ENCODE measurements at places on chromosomes 11 and 22.
A peak's percentile ranks its signal among the peaks of the same experiment; 100 is the strongest.

DNA sequence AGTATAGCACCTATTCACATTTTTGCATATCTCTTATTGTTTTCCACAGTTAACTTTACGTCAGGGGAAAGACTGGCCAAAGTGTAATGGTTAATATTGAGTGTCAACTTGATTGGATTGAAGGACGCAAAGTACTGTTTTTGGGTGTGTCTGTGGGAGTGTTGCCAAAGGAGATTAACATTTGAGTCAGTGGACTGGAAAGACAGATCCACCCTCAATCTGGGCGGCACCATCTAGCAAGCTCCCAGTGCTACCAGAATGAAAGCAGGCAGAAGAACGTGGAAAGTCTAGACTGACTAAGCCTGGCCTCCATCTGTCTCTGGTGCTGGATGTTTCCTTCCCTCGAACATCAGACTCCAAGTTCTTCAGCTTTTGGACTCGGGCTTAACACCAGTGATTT, 1900.7 kb upstream of the RAG2 start:
- DNase-seq, result no peak

GRCh38 chr11:2800655-2801531, 84.7 kb downstream of the CDKN1C start:
- DNase-seq, result no peak

GRCh38 chr22:23219822-23220484, 39.6 kb downstream of the BCR start:
- peak; percentile 51 for DNase-seq

- no peak for DNase-seq
Measured at GRCh38 chr11:108233277-108233945, 10.5 kb downstream of the ATM start.

- peak; percentile 61 for DNase-seq
Measured at GRCh38 chr11:44286268-44286880, 23.6 kb downstream of the ALX4 start.

- DNase-seq, result peak; percentile 95
Measured at GRCh38 chr22:44309137-44309536, 3.6 kb downstream of the SHISAL1 start.

GRCh38 chr11:79925570-79925969, 484.7 kb upstream of the TENM4 start:
- DNase-seq, result no peak

DNA sequence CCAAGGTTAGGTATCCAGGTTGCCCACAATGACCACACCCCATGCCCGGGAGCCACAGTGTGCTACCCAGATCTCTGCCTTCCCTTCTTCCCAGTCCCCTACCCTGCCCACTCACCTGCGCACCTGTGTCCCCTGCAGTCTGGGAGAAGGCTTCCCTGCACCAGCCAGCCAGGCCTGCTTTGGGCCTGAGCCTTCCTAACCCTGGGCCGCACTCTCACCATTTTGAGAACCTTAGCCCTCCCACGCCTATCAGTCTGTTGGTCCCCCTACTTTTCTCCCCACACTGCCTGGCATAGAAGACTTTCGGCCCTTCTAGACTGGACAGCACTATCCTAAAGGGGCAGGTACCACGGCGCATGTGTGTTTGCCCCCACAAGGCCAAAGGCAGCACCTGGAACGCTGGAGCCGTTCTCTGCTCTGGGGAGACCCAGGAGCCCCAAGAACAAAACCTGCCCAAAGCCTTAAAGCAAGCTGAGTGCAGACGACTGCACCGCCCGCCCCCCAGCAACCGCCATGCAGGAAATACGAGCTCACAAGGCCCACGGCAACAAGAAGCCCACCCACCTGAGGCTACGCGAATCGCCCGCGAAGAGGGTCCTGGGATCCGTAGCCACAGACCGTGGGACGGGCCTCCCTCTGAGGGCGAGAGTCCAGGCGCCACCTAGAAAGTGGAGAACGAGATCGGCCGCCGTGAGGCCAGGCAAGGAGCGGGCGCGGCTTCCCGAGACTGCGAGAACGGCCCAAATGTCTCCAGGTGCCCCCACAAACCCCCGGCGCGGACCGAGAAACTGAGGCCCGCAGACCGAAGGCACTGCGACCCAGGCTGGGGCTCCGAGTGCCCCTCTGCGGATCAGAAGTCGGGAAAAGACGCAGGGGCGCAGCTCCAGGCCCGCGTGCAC, 546 bp downstream of the GNB1L start:
- DNase-seq, result no peak

DNA sequence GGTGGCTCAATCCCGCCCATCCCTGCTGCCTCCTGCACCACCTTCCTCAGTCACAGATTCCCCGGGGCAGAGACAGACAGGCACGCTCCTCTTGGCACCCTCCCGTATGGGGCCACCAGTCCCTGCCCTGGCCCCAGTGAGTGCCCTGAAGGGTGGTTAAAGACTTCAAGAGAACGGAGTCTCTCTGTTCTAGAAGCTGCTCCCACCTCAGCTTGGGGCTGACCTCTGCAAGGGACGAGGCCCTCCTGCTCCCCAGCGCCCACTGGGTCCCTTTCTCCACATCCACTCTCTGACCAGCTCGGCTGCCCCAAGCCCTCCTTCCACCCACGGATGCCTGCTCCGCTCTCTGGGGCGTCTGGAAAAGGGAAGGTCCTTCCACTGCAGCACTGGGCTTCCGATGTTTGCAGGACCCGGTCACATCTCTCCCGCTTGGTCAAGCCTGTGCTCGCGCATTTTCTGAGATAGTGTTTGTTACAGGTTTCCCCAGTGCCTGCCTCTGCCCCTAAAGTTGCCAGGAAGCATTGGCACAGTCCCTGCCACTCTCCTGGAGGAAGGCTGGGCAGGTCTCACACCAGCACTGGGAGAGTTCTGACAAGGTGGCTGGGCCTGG, 1487.9 kb downstream of the TBC1D22A start:
- DNase-seq, result no peak

DNA sequence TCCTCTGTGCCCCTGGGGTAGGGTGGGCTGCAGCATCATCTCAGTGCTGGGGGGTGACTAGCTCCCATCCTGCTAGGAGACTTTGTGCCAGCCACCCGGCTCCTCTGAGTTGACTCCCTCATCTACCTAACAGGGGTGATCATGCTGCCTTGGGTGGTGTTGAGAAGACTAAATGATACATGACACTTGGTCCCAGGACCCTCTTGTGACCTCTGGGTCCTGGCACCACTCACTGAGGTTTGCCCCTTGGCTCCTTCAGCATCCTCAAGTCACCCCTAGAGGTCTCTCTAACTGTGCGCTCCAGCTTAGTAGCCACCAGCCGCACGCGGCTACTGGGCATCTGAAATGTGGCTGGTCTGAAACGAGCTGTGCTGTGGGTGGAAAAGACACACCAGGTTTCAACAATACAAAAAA, 72.1 kb downstream of the LRRC32 start:
- DNase-seq, result peak; percentile 56

- peak; percentile 100 for DNase-seq
Measured at GRCh38 chr11:33690290-33691065, 10.1 kb downstream of the C11orf91 start.

DNA sequence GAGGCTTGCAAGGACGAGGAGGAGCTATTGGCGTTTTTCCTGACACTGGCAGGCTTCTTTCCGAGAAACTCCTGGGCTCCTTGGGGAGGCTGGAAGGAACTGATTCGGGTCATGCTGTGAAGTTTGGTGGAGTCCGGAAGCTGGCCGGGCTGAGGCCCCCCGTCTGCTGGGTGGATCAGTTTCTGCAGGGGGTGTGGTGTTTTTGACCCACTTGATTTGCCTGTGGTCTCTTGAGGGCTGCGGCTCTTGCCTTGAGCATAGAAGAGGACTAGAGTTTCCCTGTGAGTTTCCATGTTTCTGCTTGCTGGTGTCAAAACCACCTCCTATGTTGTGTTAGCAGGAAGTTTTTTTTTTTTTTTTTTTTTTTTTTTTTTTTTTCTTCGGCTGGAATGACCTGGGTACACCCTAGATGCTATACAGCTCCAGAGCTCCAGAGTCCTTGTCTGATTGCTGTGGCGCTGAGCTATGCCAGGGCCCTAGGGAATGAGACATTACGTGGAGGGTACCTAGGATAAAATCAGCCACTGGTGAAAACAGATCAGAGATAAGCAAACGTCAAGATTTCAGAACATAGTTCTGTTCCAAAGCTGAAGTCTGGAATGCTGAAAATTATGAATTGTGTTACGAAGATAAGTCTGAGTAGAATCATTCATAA, 728 bp downstream of the TBC1D22A start:
- peak; percentile 20 for DNase-seq

GRCh38 chr11:73978576-73979086, 4.0 kb downstream of the UCP2 start:
- no peak for DNase-seq

DNA sequence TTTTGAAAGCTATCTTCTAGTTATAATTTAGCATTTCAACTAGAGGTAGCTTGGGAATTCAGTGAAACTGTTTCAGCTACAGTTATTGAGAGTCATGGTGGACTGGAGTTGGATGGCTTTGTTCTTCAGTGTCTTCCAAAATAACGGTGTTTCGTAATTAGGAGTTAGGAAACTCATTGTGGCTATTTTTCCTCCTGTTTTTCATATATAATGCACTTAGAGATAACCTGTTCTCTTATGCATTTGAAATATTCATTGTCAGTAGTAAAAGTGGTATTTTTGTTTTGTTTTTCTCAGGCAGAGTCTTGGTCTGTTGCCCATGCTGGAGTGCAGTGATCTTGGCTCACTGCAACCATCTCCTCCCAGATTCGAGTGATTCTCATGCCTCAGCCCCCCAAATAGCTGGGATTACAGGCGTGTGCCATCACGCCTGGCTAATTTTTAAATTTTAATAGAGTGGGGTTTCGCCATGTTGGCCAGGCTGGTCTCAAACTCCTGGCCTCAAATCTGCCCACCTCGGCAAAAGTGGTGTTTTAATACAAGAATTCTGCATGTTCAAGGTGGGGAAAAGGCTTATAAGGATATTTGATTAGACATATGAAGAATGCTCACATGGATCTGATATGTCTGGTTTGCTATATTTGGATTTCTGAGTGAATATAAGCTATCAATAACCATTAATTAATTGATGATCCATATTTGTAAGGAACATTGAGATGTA, 12.7 kb downstream of the PDHX start:
- DNase-seq, result no peak

DNA sequence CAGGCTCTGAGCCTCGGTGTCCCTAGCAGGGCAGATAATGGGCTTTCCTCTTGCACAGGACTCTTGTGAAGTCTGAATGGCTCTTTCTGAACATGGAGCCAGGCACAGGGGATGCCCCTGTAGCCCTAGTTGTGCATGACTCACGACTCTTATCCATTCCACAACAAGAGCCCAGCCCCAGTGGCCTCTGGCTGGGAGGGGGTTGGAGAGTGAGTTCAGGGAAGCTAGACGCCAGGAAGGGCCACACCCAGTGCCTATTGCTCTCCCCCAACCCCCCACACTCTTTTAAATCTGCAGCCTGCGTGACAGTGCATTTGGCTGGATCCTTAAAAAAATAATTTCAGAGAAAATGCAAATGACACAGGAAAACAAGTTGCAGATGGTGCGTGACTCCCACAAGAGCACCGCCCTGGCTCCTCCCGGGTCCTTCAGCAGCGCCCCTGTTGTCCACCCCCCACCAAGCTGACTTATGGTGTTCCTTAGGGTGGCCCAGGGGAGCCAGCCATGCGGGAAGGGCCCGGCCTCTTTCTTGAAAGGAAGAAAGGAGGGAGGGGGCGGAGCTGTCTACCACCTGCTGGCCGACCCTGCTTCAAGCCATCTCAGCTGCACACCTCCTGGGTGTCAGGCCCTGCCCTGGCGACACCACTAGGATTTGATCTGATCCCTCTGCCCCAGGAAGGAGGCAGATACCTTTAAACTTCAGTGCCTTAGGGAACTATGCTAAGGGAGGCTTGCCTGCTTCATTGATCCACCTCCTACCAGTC, 74.7 kb downstream of the MN1 start:
- DNase-seq, result peak; percentile 68

DNA sequence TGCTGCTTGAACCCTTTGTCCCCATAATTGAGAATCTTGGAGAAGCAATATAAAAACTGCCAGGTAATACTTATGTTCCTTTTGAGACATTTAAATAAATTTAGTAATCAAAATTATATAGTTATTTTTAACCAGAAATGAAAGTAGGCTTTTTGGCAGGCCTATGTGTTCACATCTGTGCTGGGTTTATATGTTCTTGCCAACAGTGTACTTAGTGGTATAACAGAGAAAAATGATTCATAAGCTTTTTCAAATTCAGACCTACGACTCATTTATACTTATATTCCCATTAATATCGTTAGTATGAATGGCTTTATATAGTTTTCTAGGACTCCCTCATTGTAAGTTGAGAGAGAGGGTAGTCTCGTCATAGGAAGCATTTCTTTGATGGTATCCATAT, 79.0 kb downstream of the DDX10 start:
- peak; percentile 37 for DNase-seq

DNA sequence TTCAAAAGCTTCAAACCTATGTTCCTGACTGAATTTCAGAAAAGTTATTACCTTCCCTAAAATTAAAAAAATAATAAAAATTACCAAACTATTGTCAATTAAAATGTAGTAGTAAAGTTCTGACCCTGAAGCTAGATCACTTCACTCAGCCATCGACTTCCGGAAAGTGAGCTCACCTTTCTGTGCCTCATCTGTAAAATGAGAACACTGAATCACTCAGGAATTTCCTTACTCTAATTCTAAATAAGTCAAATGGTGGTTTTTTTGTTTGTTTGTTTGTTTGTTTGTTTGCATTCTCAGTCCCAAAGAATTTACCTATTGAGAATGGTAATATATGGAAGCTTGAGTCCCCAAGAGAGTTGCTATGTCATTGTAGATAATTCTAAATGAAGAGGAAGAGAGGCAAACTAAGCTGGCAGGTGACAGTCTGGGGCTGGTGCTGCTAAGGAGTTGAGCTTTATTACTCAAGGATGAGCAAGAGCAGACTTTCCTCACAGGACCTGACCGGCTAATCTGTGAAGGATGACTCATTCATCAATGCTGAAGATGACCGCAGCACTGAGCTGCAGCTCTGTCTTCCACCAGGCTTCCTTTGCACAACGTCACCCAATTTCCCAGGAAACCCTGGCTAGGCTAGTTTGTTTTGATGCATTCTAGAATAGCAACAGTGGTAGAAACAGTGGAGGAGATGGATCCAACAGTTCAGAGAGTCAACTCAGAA, 248.8 kb downstream of the RAB38 start:
- DNase-seq, result peak; percentile 92

- no peak for DNase-seq
Measured at GRCh38 chr22:20414450-20414849, 20.5 kb downstream of the ZNF74 start.

GRCh38 chr11:134615041-134615615, 203.1 kb upstream of the B3GAT1 start:
- DNase-seq, result no peak

GRCh38 chr22:32336771-32337424, 20.8 kb upstream of the RFPL3 start:
- DNase-seq, result no peak

- no peak for DNase-seq
Measured at GRCh38 chr11:100791860-100792259, 104.8 kb downstream of the ARHGAP42 start.
